NCI-H524 (cell line): ENCODE measurements at places on chromosomes 7 and 10.

- no peak for DNase-seq
Observed at GRCh38 chr7:108018668-108019067, 15.7 kb upstream of the LAMB1 start.

DNA sequence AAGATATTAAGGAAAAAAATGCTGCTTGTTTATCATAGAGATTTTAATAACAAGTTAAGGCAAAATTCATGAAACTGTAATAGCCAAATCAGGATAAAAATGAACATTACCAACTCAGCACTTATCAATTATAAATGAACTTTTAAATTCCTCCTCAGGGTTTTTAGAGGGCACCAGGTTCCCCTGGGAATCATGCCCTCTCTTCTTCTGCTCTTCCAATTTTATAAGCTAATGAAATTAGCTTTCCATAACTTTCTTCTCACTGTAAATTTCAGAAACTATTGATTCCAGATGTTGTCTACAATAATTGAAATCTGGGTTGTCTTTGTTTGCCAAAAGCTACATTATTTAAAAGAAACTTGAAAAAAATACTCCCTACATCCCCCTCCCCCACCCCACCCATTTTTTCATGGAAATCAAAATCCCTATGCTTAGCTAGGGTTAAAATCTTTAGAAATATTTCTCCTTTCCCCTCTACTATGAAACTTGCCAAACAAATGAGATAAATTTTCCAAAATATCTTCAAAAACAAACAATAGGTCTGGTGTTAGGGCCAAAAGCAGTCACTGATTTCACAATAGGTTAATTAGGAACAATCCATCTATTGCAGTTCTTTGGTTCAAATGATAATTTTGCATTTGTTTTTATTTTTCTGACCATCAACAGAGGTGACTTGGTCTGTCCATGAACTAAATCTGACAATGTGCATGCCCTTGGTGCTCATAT is 187.7 kb downstream of the DOCK4 start:
- DNase-seq, result no peak

DNA sequence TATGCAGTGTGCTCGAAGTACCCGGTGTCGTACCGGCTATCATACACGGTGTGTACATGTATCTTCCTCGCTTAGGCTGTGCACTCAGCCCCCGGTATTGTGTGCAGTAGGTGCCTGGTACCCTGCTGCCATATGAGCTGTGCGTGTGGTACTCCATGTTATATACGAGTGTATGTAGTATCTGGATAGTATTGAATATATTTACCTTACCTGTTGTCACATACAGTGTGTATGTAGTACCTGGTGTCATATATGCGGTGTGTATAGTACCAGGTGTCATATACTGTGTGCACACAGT is 1.2 kb downstream of the ZMYND11 start:
- no peak for DNase-seq

DNA sequence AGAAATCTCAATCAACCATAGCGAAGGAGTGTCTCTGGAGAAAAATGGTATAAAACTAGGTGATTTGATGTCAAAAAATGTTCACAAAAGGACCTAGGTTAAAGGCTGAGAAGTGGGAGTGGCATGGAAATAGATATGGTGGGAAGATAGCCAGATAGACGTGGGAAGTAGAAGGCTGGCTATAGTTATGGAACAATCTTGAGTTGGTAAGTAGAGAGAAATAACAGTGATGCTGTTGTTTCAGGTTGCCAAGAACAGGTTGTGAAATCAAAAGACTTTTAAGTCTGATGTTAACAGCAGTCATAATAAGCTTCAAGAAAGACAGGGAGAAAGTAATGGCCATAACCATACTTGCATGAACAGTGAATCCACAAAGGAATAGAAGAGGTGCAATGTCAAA is 106.1 kb upstream of the RSU1 start:
- no peak for DNase-seq

DNA sequence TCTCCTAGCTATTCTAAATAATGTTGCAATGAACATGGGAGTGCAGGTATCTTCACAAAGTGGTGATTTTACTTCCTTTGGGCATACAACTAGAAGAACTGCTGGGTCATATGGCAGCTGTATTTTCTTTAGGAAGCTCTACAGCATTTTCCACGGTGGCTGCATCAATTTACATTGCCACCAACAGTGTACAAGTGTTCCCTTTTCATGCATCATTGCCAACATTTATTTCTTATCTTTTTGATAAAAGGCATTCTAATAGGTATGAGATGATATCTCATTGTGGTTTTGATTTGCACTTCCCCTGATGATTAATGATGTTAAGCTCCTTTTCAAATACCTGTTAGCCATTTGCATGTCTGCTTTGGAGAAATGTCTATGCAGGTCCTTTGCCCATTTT is 52.6 kb downstream of the NT5C2 start:
- no peak for DNase-seq

DNA sequence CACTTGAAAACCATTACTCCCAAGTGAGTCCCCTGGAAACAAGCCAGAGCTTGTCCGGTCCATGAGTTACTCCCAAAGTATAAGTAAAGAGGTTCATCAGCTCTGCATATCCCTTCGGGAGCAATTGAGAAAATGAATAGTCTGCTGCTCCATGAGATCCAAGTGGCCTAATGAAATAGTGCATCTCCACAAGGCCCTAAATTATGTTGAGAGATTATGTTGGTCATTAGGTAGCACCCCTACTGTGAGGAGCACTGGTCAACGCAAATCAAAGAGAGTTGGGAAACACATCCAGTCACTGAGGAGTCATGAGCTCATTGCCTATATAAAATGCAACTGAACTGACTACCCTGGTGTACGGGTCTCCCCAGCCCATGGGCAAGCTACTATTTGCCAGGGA is 205.5 kb upstream of the AOAH start:
- DNase-seq, result no peak

DNA sequence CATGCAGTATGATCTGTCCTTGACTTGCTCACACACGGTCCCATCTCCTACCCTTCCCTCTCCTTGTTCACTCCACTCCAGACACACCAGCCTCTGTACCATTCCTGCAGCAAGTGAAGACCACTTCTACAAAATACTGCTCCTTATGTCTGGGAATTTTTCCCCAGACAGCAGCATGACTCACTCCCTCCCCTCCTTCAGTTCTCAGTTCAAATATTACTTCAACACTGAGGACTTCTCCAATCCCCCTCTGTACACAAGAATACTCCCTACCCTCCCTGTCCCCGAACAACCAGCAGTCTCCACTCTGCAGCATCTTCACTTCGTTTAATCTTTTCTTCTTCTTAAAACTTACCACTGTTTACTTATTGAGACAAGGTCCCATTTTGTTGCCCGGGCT is 474.0 kb downstream of the GPAM start:
- DNase-seq, result no peak
